ENCODE measurements at places on chromosomes 3 and 15.
A peak's percentile ranks its signal among the peaks of the same experiment; 100 is the strongest.

DNA sequence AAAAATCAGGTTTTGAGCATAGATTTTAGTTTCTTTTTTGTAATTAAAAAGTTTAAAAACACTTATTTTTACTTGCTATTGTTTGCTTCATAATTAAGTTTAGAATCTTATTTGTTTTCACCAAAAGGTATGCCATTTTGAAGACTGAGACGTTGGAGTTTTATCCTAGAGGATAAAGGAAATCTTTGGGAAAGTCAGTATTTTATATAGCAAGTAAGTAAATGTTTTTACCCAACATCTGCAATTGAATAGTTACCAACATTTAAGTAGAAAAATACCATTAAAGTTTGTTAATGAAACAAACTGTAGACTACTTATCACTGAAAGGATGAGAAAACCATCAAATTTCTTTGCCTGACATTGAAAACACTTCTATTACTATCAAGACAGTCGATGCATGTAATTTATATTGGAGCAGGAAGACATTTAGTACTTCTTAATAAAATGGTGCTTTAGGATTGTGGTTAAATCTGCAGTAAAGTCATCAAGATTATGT, 14.0 kb upstream of the CHD2 start:
- peaks cover 40% of the 10 kb centered on the region for H3K4me1 ChIP-seq
- peak overlapping the region; percentile 54 for H3K27ac ChIP-seq
- no peaks in the 10 kb centered on the region for H3K27me3 ChIP-seq

DNA sequence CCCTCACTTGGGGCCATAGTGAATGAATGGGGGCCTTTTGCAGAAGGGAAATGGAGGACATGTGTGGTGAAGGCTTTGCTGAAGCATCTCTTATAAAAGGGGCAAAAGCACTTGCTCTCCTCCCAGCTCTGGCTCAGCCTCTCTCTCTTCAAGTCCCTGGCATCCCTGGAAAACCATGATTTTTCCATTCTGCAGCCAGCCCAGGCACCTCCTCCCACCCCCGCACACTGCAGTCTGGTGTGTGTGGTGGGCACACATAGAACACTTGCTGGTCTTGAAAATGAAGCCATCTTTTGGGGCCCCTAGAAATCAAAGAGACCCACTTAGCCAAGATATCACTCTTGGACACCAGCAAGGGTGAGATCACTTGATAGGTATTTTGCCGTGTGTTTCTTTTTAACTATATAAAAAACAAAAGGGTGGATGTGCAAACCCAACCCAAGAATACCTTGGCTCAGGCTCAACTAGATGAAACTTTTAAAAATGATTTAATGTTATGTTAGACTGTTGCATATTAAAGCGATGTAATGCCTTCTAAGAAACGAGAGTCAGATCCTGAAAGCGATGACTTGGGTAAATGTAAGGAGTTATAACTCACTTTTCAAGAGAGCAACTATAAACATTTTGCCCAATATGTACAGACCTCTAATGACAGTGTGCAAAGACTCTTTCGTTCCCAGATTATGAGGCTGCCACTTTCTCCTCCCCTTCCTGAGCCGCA, 16.4 kb upstream of the ALDH1A3 start:
- no peaks in the 10 kb centered on the region for H3K36me3 ChIP-seq
- H3K27me3 ChIP-seq: peaks cover 25% of the 10 kb centered on the region
- no peak for DNase-seq
- no peak overlapping the region for H3K4me3 ChIP-seq
- H3K4me1 ChIP-seq: peaks cover 4% of the 10 kb centered on the region

DNA sequence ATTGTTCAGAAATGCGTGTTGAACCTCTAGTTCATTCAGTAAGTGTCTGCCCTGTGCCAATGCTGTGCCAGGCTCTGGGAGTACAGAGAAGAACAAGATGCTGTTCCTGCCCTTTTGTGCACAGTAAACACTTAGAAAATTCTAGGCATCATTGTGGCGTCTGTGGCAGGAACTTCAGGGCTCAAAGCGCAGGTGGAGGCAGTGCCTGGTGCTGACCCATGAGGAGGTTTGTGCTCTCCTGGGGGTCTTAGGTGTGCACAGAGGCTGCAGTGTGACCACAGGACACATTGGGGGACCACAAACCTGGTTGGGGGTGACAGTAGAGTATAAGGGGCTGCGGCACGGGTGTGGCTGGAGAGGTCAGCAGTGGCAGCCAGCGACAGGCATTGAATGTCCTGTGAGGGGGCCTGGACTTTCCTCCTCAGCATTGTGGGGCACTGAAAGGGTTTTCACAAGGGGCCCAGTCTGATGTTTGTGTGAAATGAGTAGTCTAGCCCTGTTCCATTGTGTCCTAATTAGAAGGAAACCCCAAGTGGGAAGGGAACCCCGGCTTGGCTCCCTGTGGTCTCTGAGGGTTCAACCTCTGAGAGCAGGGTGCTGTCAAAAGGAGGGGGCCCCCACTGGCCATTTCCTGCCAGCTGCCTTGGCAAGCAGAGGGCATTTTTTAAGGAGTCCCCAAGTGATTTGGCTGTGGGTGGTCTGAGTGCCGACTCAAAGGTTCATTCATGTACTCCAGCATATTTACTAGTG, 20.9 kb downstream of the MRAS start:
- peaks cover 2% of the 10 kb centered on the region for H3K4me1 ChIP-seq
- no peak overlapping the region for H3K27ac ChIP-seq
- H3K27me3 ChIP-seq: no peaks in the 10 kb centered on the region
- DNase-seq: no peak
- H3K4me3 ChIP-seq: no peak overlapping the region
- peaks cover 9% of the 10 kb centered on the region for H3K36me3 ChIP-seq

DNA sequence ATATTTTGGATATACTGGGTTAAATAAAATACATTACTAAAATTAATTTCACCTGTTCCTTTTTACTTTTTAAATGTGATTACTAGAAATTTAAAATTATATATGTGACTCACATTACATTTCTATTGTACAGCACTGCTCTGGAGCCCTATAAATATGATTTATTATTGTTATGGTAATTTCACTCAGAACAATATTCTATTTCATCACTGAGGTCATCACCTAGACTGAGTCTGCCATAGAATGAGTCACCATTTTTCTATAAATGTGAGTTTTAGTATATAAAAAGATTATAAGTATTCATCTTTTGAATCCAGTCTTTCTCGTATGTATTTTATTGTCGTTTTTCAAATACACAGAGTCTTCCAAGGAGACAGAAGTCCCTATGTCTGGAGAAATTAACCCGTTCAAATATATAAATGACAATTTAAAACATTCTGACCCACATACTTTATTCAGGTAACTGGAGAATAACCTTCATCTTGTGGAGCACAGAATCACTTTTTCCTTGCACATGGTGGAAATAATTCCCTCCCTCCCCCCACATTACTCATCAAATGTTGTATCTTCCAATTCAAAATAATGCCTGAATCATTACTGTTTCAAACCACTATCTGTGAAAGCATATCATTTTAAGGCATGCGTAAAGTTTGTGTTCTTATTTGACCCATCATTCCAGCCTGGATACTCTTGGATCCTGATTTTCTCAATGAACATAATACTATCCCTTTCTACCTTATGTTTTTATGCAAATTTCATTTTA, 30.0 kb downstream of the CHST14 start:
- no peaks in the 10 kb centered on the region for H3K36me3 ChIP-seq
- no peak for DNase-seq
- no peak overlapping the region for H3K4me3 ChIP-seq
- H3K4me1 ChIP-seq: no peaks in the 10 kb centered on the region

- no peaks in the 10 kb centered on the region for H3K36me3 ChIP-seq
- H3K4me3 ChIP-seq: no peak overlapping the region
- no peak for DNase-seq
- peaks cover 7% of the 10 kb centered on the region for H3K27me3 ChIP-seq
- peaks cover 4% of the 10 kb centered on the region for H3K4me1 ChIP-seq
These were observed 166.1 kb downstream of the ZNF621 start for GRCh38 chr3:40690749-40691451.

DNA sequence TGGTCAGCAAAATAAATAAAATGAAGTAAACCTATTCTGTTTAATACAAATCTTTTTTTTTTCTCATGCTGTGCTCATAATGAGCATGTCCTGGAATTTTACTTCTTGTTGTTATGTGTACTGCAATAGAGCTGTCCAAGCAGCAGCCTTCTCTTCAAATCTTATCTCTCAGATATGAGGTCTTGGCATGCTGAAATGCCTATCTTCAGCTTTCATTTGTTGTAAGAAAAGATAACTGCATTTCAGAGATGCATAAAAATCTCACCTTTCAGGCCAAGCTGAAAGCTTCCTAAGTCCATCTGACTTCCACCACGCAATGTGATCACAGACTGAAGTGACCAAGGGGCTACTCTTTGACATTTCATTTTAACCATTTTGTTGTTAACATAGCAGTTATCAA, 43.5 kb upstream of the LRRC3B start:
- no peaks in the 10 kb centered on the region for H3K27me3 ChIP-seq
- no peak overlapping the region for H3K4me3 ChIP-seq
- no peak overlapping the region for H3K27ac ChIP-seq
- no peak for DNase-seq
- H3K4me1 ChIP-seq: peaks cover 2% of the 10 kb centered on the region

GRCh38 chr3:168073842-168074605, 21.7 kb downstream of the GOLIM4 start:
- peaks cover 1% of the 10 kb centered on the region for H3K4me1 ChIP-seq
- H3K4me3 ChIP-seq: no peak overlapping the region
- H3K27ac ChIP-seq: no peak overlapping the region
- DNase-seq: no peak
- no peaks in the 10 kb centered on the region for H3K27me3 ChIP-seq
- peaks cover 3% of the 10 kb centered on the region for H3K36me3 ChIP-seq
